ENCODE measurements at places on chromosomes 7 and 10.
A peak's percentile ranks its signal among the peaks of the same experiment; 100 is the strongest.

DNA sequence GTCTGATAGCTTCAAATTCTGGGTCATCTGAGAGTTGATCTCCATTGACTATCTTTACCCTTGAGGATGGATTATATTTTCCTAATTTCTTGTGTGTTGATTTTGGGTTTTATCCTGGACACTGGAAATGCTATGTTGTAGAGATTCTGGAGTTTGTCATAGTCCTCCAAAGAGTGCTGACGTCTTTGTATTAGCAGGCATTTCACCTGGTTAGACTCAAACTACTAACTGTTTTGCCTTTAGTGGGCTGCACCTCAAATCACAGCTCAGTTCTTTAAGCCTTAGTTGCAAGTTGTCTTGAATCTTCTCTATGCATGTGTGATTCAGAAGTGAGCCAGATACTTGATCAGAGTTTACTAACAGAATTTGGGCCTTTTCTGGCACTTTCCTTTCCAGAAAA is 264.3 kb downstream of the RPS24 start:
- DNase-seq = no peak

DNA sequence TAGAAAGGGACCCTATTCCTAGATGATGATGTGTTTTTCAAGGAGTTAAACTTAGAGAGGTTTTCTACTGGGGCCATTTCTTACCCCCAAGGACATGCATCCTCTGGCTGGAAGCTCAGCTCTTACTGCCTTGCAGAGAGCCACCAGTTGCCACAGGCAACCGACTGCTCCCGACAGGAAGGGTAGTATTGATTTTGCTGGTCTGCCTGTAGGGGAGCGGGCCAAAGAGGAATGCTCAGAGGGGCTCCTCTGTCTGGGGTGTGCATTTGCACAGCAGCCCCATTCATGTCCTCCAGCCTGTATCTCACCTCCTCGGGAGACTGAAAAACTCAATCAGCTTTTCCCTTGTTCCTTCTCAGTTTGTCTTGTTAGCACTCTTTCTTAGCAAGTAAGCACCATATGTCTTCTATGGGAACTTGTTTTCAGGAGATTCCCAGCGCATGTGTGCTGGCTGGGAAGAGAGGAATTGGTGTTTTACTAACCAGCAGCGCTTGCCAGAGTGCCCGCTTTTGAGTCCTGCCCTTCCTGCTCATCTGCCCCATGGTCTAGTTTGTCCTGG is 739.0 kb upstream of the GALNT17 start:
- DNase-seq = no peak

- DNase-seq = no peak
Measured at GRCh38 chr10:72085864-72086465, 2.4 kb downstream of the SPOCK2 start.

DNA sequence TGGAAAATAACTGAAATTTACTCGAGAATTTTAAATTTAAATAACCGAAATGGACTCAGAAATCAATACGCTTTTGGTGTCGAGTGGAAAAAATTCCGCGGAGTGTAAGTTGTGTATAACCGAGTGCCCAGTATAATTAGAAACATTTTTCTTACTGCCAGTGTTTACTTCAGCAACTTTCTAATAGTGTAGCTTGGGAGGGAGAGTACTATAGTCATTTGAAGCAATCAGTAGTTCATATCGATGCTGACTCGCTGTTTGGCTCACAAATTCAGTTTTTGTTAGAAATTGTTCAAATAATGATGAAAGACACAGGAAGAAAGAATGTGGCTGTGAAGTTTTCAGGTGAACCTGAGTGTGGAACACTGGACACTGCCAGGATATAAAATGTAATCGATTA is 658.6 kb upstream of the FOXK1 start:
- DNase-seq = no peak

- DNase-seq = no peak
Measured at GRCh38 chr7:43721193-43721806, 8.0 kb downstream of the COA1 start.

- no peak for DNase-seq
Measured at GRCh38 chr7:140688341-140688740, 8.2 kb upstream of the NDUFB2 start.

DNA sequence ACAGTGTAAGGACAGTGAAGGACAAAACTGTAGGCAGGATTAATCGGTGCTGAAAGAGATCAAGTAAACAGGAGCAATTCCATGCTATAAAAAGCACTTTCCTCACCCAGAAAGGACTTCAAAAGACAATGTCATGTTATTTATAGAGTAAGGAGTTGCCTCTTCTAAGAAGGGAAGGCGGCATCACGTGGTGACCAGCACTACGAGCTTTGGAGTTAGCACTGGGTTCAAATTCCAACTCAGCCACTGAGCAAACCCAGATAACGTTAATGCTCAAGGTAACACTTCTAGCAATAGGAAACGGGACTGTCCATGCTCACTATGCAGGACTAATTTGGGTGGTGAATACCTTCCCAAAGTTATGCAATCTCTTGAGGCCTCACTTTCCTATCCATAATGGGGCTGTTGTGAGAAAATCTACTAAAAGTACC is 715 bp upstream of the PANK1 start:
- peak; percentile 19 for DNase-seq

GRCh38 chr10:11936389-11937152 is 106.0 kb downstream of the UPF2 start:
- DNase-seq = no peak

GRCh38 chr10:72328829-72329204 is 25.9 kb downstream of the DNAJB12 start:
- DNase-seq = no peak

DNA sequence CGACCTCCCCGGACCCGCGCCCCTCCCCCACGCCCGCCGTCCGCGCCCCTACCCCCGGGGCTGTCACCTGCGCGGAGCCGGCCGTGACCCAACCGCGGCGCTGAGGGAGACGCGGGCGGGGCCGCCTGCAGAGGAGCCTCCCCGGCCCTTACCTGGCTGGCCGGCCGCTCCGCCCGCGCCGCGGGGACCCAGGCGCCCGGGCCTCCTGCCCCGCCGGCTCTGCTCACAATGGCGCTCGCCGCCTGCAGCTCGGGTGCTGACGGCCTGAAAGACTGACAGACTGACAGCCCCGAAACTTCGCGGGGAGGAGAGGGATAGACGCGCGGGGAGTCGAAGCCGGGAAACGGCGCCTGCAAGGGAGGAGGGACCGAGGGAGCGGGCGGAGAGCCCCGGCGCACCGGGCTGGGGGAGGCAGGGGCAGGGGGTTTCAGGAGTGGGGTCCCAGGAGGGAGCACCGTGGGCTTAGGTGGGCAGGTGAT is 393 bp downstream of the ZNF467 start:
- peak; percentile 44 for DNase-seq

- no peak for DNase-seq
Measured at GRCh38 chr7:19351341-19352304, 206.4 kb upstream of the FERD3L start.

- DNase-seq = no peak
Measured at GRCh38 chr10:67807855-67808456, 30.0 kb downstream of the DNAJC12 start.

DNA sequence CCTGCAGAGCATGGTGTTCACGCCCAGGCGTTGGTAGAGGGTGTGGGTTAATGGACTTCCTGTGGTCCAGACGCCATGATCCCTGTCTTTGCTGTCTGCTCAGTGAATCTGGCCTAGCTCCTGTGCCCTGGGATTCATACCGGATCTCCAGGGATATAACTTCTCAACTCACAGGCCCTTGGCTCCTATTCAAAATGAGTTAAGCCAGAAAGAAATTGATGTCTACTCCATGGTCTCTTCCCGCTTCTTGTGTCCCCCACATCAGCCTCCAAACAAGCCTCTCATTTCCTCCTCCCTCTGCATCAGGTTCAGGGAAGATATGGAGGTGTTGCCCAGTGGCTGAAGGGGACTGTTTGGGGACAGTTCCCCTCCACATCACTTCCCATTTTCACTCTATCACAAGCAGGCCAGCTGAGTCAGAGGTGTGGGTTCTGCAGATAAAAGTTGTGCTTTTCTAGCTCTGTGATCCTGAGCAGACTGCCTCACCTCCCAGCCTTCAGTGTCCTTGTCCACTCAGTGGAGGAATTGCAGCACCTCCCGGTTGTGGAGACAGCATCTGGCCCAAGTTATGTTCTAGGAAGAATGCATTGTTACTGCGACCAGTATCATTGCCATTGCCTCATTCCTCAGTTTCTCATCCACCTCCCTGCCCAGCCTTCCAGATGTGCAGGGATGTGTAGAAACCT is 22.5 kb downstream of the AKR1E2 start:
- no peak for DNase-seq

GRCh38 chr10:35372329-35372728 is 36.0 kb downstream of the CCNY start:
- peak; percentile 70 for DNase-seq

DNA sequence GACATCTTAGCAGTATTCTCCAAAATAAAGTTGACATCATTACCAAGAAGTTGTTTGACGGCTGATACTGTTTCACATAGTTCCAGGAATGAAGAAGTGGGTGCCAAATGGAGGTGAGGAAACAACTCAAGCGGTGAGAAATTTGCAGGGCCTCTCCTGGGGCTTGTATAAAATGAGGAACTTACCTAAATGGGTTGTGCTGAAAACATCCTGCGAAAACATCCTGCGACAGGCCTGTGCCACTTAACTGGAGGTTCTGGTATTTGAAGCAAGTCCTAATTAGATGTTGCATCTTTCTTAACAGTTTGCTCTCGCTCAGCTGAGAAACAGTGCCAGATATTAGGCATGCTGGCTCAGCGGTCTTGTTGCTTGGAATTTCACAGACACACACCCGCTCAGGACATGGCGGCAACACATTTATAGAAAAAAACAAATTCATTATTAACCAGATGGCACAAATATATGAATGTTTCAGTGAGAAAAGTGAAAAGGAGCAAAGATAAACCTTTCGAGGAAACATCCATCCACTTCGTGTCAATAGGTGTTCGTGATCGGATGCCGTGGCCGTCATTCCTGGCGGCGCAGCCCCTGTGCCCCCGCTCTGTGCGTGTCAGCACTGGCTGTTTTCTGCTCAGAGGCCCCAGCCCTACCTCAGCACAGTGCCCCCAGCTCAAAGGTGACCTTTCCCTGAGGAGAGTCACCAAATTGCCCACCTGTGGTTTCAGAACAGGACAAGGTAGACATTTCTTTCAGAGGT is 48.1 kb downstream of the CDC123 start:
- no peak for DNase-seq

- DNase-seq = no peak
Measured at GRCh38 chr10:68848806-68849205, 21.5 kb downstream of the STOX1 start.

GRCh38 chr10:106609470-106610266 is 554.8 kb downstream of the SORCS1 start:
- no peak for DNase-seq

GRCh38 chr10:15227611-15228372 is 59.3 kb upstream of the NMT2 start:
- DNase-seq = no peak

DNA sequence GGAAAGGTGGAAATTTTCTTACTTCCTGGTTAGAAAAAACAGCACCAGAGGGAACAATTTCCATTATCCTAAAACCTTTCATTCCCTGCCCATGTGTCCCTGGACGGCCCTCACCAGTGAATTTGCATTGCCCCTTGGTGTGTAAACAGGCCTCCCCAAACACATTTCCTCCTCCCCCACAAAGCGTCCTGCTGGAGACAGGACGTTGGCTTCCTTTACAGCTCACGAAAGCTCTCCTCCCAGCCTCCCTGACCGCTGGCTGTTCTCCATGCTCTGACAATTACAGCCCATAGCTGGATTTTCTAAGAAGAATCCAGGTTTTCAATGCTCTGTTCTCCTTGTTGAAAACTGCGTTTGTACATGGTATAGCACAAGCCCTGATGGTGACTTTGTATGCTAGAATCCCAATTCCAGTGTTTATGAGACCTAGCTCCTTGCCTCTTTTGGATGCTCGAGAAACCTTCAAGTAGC is 724.2 kb upstream of the CELF2 start:
- no peak for DNase-seq

DNA sequence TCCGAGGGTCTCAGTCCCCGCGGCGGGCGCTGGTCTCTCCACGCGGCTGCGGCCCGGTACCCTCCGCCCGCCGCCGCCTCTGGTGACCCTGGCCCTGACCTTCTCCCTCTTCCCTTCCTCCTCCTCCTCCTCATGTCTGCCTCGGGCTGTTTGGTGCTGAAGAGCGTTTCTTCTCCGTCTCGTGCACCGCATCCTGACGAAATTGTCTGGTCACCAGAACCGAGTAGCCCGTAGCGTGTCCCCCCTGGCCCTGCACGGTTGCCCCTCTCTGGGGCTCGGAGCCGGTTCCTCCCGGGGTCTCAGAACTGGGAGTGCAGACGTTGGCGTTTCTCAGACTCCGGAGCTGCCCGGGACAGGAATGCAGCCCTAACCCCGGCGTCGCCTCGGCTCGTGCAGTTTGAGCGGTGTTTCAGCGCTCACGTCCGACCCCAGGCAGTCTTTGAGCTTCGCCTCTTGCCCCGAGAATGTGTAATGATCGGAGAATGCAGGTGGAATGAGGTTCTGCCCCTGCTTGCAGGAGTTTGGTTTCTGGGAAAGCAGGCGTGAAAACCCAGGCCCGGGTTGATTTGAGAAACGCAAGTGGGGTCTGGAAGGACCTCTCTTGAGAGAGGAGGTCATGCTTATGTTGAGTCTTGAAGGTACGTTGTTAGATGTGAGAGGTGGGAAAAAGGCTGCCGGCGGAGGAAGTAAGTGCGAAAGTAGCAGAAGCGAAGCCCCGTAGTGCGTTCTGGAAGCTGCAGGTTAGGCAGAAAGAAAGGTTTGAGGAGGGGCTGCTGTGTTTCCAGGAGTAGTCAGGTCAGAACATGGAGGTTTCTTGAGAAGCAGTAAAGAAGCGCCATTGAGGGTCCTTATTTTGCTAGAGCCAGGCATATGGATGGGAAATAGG is 743 bp downstream of the RBM17 start:
- DNase-seq = peak; percentile 23

- DNase-seq = no peak
Measured at GRCh38 chr7:68067845-68068244, 1071.2 kb downstream of the TYW1 start.

DNA sequence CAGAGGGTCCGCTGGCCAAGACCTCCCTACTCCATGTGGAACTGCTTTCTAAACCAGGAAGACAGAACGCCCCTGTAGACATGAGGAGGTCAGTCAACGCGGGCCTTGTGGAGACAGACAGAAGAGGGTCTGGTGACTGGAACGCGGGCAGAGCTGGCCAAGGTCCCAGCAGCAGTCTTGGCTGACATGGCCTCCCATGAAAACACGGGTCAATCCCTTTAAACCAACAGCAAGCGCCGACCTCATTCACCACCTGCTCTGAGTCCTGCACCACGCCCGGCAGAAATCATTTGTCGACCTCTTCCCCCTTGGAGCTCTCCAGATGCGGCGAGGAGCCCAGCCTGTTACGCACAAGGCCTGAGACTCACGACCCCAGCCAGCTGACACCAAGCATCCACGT is 78.5 kb downstream of the ZRANB1 start:
- DNase-seq = no peak

DNA sequence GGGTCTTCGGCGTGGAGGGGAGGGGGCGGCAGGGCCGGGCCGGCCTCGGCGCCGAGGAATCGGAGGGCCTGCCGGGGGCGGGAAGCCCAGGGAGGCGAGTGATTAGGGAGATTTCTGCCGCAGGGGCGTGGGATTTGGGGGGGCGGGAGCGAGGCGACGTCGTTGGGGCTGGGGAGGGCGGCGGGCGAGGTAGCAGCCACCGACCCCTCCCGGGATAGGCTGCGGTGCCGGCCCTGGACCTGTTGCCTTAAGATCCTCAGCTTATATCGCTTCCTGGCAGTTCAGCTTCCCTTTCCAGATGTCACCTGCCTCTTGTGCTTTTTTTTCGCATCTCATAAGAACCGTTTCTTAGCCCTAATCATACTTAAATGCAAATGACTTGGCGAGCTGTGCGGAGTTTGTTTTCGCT is 655 bp downstream of the LMTK2 start:
- DNase-seq = peak; percentile 34

GRCh38 chr10:11851910-11852309 is 28.8 kb downstream of the PROSER2 start:
- no peak for DNase-seq
